ENCODE measurements at places on chromosomes 4 and X.

DNA sequence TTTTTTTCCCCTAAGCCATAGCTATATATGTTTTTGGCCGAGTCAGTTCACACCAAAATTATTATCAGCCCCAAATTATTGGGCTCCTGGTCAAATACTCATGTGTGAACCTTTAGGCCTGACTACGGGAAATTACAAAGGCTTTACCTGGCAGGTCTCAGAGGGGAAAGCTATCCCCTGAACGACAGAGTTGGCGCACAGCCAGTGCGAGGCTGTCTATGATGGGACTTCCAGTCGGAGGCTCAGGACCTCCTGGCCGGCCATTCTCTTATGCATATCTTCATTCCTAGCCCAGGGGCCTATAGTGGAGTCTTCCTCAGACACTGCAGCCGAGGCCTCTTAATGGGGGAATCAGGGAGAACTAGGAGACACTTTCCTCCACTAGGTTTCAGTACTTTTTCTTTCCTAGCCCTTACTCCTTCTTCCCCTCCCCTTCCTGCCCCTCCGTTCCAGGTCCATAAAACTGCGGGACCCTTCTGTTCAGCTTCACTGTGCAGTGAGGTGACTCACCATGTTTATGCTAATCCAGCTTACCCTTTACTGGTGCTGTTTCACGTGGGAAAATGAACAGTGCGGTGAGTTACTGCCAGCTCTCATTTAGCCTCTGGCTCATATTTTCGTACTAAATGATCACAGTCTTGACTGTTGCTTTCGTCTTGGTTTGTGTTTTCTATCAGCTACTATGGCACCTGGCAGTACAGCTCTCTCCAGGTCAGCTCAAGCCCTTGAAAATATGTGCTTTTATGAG, 533.9 kb downstream of the FSTL5 start:
- no peak for DNase-seq

DNA sequence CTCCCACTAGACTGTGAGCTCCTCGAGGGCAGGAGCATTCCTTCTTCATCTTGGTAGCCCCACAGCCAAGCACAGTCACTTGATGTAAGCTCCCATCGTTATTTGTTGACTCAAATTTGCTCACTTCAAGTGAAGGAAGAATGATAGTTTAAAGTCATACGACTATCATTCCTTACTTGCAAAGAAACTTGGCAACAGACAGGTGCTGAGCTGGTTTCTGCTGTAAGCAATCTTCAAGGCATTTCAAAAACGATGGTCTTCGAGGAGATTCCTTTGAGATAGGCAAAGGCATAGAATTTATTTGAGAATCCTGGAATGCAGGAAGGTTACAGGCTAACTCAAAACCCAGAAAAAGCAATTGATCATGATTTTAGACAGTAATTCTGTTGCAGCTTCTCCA, 64.8 kb downstream of the QDPR start:
- DNase-seq: no peak

DNA sequence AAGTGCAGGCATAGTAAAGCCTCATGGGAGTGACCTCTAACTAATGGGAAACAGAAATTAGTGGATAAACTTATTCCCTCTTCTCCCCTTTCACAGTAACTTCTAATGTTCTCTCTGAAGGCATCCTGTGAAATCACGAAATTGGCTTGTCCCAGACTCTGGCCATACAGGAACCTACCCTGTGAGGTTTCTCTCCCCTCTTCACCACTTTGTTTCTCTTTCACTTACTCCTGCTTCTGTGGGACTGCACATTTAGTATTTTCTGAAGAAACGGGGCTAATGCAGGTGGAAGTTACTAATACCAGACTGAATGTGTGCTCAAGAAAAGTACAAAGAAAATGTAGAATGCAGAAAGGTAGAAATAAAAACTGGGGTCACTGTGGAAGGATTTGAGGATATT, 20.0 kb downstream of the ZNF330 start:
- no peak for DNase-seq

DNA sequence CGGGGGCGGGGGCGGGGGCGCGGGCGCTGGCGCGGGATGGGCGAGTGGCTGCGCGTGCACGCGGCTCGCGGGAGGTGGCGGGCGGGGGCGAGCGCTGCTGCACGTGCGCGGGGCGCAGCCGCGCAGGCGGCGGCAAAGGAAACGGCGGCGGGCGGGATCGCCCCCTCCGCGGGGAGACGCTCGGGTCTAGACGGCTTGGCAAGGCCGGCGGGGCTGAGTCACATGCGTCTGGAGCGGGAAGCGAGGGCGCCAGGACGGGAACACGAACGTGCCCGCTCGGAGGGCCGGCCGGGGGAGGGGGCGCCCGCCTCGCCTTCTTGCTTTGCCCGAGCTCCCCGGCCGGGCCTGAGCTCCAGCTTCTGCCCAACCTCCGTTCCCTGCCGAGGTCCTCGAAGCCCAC, 4.3 kb upstream of the HAUS7 start:
- DNase-seq: peak; percentile 54

GRCh38 chrX:138986866-138987265, 275.3 kb upstream of the FGF13 start:
- no peak for DNase-seq

- DNase-seq: no peak
Observed at GRCh38 chr4:151584101-151584500, 175.1 kb downstream of the FHIP1A start.

Data from stimulated activated CD8-positive, alpha-beta memory T cell treated with anti-CD3 and anti-CD28 coated beads, Interleukin-7, amount 100 ng/mL, for 4 hours (primary cell).